ENCODE measurements at places on chromosomes 7 and 10.

- DNase-seq = no peak
Measured at GRCh38 chr7:135662123-135662372, 266 bp upstream of the STMP1 start.

DNA sequence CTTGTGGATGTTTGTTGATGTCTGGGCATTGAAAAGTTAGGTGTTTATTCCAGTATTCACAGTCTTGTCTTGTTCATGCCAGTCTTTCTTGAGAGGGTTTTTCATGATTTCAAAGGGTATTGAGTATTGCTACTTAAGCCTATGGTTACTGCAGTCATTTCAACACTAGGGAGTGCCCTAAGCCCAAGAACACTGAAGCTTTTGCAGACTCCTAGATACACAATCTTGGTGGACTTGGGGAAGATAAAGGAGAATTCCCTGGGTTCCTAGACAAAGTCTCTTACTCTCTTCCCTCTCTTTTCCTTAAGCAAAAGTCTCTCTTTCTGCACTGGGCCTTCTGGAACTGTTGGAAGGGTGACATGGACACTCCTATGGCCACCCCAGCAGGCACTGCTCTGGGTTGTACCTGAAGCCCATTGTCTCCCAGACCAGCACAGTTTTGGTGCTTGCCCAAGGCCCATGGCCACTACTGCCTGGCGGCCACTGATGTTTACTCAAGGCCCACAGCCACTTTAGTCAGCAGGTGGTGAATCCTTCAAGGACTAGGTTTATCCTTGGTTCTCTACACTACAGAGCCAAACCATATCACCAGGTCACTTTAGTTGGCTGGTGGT lies 24.9 kb downstream of the SAMD9 start:
- no peak for DNase-seq

- no peak for DNase-seq
Measured at GRCh38 chr7:129742256-129742655, 130.7 kb downstream of the NRF1 start.

DNA sequence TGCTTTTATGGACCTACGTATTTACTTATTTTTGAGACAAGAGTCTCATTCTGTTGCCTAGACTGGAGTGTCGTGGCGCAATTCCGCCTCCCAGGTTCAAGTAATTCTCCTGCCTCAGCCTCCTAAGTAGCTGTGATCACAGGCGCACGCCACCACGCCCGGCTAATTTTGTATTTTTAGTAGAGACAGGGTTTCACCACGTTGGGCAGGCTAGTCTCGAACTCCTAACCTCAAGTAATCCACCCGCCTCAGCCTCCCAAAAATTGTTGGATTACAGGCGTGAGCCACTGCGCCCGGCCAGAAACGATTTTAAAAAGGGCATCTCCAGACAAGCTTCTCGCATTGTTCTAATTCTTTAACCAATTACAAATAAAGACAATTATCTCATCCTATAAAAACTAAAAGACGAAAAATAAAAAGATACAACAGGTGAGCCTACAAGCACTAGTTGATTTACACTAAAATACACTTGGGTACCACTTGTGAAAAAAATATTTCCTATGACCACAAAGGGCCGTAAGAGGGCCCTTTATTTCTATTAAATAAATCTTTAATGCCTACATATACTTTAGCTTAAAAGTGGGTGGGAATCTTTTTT lies 2.4 kb downstream of the TRA2A start:
- DNase-seq = no peak

- no peak for DNase-seq
Measured at GRCh38 chr7:129689995-129690581, 78.6 kb downstream of the NRF1 start.

GRCh38 chr7:48441848-48442492 lies 270.7 kb downstream of the ABCA13 start:
- no peak for DNase-seq

- DNase-seq = no peak
Measured at GRCh38 chr7:64619705-64620104, 46.2 kb upstream of the ZNF107 start.

DNA sequence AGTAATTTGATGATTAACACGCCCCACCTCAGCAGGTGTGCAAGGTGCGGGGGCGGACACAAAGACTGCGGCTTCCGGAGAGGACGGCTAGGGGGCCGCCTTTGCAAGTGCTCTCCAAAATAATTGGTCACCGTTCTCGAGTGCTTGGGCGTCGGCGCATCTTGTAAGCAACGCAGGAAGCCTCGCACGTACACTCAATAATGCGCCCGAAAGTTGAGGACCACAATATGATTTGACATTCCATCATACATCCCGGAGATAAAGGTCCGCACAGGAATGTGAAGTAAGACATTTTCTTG lies 114.7 kb downstream of the EBF3 start:
- no peak for DNase-seq

- no peak for DNase-seq
Measured at GRCh38 chr7:155496267-155497005, 38.5 kb downstream of the EN2 start.

GRCh38 chr7:1053002-1053411 lies 8.7 kb downstream of the GPR146 start:
- no peak for DNase-seq

DNA sequence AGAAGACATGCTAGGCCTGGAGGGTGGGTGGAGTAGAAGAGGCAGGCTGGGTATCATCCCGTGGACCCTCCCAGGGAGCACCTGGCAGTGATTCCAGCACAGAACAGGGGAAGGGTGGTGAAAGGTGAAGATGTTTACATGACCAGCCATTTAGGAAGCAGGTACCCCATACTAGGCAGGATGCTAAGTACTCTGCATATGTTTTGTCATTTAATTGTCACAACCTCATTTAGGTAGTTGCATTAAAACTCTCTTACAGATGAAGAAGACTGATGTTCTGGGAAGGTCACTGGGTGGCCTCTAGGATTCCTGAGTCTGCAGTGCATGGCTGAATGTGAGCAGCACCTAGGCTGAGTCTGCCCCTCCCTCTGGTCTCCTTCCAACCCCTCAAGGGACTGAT lies 15.2 kb downstream of the ITPRIP start:
- no peak for DNase-seq

GRCh38 chr10:12417331-12417730 lies 68.0 kb downstream of the CAMK1D start:
- no peak for DNase-seq

DNA sequence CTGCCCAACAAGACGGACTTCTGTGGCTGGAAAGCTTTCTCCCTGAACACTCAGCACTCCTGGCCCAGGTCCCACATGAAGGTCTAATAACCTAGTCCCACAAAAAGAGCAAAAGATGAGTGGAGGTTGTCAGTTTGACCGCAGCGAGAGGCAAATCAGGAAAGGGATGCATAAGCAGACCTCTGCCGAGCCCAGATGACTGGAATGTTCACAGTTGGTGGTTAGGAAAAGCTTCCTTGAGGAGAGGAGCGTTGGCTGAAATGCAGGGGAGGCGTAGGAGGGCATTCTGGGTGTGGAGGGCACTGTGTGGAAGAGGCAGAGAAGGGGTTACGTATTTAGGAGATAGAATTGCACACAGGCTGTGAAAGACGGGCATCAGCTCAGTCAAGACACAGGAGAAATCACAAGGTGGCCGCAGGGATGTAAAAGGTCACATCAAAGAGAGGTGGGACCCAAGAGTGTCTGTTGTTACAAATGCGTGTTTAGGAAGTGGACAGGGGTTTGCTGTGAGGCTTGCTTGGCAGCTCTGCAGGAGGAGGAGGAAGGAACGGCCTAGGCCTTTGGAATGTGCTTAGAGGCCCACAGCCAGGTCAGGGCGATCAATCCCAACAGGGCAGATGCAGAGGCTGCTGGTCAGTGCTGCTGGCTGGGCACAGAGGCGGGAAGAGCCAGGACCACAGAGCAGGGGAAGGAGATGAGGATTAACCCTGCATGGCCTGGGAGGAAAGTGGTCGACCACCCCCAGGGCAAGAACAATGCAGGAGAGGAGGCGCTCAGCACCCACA lies 133.5 kb downstream of the VIPR2 start:
- DNase-seq = no peak

DNA sequence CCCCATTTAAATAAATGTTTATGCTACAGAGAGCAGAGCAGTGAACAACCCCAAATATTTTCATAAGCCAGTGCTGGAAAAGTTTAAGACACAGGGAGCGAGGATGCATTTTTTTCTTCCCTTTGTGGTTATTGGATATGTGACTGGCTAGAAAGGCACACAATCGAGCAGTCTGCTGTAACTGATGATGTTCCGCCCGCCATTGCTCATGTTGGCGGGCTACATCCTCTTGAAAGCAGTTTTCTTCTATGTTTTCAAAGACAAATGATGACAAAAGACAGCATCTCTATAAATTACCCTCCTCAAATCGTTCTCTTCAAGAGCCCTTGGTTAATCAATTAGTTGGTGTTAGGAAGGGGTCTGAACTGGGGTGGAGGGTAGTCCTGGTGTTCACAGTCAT lies 269.8 kb downstream of the SKAP2 start:
- DNase-seq = no peak

GRCh38 chr7:318878-319661 lies 29.1 kb downstream of the FOXL3 start:
- DNase-seq = no peak

DNA sequence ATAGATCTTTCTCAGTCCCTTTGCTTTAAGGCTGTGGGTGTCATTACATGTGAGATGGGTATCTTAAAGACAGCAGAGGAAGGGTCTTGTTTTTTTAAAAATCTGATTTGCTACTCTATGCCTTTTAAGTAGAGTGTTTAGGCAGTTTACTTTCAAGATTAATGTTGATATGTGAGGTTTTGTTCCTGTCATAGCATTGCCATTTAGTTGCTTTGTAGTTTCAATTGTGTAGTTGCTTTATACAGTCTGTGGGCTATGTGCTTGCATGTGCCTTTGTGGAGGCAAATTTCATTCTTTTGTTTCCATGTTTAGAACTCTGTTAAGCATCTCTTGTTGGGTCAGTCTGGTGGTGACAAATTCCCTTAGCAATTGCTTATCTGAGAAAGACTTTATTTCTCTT lies 54.6 kb downstream of the ZNF783 start:
- no peak for DNase-seq

- DNase-seq = no peak
Measured at GRCh38 chr7:22871661-22872060, 49.0 kb upstream of the TOMM7 start.

DNA sequence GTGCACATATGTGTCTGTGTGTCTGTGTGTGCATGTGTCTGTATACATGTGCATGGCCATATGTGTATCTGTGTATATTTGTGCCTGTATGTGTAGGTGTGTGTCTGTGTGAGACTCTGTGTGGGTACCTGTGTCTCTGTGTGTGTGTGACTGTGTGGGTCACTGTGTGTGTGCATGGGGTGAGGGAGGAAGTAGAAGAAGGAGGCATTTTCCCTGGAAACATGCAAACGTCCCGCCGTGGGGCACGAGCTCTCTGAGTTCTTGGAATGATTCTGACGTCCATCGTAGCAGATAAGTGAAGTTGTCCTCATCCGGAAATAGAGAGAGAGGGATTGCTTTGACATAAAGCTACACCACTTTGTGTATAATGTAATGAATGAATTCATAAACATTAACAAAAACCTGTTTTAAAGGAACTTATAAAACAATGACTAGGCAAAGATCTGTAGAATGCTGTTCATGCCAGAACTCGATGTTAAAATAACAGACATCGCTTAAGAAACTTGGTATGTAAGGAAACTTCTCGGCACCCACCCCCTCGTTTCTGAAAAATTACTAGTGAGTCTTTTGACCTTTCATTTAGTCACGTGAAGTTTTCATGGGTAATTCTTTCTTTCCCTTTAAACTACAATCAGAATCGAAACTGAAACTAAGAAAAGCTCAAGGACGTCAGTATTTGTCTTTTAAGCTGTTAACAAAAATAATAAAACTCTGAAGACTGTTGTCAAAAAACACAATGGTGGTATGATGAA lies 43.6 kb upstream of the KLF6 start:
- DNase-seq = no peak

DNA sequence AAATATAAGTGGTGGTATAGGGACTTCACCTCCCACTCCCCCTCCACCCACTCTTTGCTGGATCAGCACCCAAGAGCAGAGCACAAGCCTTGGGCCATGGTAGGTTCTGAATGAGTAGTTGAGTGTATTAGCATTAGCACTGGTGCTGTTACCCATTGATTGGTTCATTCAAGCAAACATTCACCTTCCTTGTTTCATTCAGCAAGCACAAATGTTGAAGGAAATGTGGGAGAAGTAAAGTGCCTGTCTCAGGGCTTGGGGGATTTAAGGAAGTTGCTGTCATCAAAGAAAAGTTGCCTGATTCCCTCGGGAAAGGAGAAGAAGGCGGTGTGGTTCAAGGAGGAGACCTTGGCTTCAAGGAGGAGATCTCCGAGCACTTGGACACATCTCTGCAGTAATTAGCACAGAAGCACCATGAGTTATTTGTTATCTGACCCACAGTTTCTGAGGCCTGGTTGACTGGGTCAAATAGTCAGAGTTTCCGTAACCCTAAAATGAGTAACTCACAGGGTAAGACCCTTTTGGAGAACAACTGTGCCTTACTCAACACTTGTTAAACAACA lies 17.3 kb downstream of the IL2RA start:
- no peak for DNase-seq

DNA sequence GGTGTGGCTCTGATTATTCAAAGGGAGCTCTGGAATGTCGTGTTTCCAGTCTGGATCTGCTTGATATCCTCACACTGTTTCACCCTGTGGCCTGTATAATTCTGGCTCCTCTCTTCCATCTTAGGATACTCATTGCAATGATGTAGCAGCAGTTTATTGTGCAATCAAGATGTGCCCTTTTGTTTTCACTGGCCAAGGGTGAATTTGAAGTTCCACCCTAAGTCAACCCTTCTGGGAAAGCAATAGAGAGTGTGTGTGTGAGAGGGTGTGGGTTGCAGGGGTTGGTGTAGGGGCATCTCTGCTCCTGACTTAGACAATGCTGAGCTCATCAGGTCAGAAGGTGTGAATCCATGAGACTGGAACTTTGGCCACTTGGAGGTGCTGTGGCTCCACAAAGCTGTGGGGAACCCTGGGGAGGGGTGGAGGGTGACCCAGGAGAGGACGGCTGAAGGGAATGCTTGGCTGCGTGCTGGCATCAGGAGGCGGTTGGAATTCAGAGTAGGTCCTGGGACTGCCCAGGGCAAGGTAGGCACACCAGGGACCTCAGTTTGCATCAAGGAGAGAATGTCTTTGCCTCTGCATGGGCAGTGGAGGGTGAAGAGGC lies 118.0 kb upstream of the PRSS58 start:
- no peak for DNase-seq

- no peak for DNase-seq
Measured at GRCh38 chr7:139731802-139732470, 45.9 kb downstream of the HIPK2 start.

GRCh38 chr10:98328163-98328562 lies 60.2 kb upstream of the LOXL4 start:
- DNase-seq = no peak

DNA sequence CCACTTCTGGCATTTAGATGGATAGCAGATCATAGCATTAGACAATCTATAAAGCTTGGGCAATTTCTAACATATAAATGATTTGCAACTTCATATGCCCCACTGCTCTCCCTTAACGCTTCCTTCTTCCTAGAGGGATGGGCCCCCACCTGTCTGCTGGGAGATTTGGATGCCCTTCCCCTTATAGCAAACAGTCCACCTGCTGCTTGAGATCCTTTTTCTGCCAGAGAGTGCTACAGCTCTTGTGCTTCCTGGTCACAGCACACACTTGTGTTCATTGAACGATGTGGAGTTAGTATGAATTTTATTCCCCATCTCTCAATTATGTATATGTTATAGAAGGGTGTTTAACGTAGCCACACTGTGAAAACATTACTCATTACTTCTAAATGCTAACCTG lies 10.4 kb upstream of the PCGF5 start:
- DNase-seq = no peak

- DNase-seq = no peak
Measured at GRCh38 chr7:129313282-129313681, 88.5 kb downstream of the AHCYL2 start.
